ENCODE measurements at places on chromosomes 5 and 9.

- peak; percentile 20 for DNase-seq
These were observed 77.7 kb downstream of the DNAH5 start for GRCh38 chr5:13866792-13867191.

GRCh38 chr5:181114844-181115778 is 15.9 kb downstream of the OR2V1 start:
- no peak for DNase-seq

- no peak for DNase-seq
These were observed 42.9 kb downstream of the GLRA1 start for GRCh38 chr5:151881621-151882225.

GRCh38 chr5:168851902-168852321 is 272.7 kb upstream of the PANK3 start:
- peak; percentile 20 for DNase-seq

GRCh38 chr5:83555263-83555662 is 83.7 kb downstream of the VCAN start:
- DNase-seq: no peak

- DNase-seq: no peak
These were observed 61.8 kb downstream of the SPATA31C2 start for GRCh38 chr9:88076286-88077070.

DNA sequence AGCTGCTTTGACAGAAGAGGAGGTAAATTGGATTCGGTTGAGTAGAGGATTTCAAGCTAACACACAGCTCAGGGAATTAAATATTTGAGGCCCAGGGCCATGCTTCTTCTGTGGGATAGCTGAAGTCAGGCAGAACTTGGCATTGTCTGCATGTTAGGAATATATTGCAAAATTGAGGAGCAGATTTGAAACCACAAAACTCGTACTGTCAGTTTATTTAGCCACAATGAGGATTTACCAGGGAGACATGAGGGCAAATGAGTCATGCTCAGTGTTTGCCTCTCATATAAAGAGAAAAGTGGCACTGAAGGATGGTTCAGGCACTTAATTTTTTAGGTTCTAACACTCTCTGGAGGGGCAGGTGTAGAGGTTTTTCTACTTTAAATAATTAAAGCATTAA is 83.0 kb upstream of the PRLR start:
- DNase-seq: no peak

DNA sequence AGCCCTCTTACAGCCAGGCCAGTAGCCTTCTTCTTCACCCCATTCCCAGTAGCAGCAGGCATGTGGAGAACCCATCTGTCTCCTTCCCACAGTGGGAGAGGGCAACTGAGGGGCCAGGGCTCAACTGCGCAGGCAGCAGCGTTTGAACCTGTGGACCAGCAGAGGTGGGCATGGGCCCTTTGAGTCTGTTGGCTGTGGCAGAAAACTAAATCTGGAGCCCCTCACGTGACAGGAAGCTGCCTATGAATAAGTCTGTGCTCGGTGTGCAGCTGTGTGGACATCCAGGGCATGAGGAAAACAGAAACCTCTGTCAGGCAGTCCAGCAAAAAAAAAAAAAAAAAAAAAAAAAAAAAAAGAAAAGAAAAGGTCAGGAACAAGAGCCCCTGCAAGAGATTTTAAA is 189.2 kb upstream of the NR3C1 start:
- no peak for DNase-seq

- DNase-seq: no peak
These were observed 79.4 kb downstream of the NLN start for GRCh38 chr5:65801352-65801783.

DNA sequence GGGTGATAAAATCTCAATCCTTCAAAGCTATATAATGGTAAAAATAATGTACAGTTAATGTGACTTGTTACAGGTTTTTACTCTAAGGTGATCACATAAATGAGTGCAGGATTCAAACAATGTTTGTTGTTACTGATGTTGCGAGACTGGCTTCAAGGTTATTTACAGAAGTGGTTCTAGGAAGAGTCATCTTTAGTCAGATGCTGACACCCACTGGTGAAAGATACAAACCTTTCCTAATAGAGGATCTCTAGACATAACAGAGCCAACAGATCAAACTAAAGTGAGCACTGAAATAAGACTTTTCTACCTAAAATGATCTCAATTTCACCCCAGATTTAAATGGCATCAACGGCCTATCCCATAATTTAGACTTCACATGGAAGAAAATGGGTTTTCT is 20.2 kb downstream of the ARSB start:
- DNase-seq: no peak

DNA sequence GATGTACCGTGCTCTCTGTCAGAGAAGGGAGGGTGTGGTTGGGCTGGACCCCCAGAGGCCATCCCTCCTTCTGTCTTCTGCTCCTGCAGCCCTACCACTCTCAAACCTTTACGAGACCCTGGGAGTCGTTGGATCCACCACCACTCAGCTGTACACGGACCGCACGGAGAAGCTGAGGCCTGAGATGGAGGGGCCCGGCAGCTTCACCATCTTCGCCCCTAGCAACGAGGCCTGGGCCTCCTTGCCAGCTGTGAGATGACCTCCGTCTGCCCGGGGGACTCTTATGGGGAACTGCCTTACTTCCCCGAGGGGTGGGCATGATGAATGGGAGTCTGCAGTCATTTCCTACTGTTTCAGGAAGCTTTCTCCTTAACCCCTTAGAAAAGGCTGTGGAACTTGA is 17.5 kb downstream of the TGFBI start:
- no peak for DNase-seq

DNA sequence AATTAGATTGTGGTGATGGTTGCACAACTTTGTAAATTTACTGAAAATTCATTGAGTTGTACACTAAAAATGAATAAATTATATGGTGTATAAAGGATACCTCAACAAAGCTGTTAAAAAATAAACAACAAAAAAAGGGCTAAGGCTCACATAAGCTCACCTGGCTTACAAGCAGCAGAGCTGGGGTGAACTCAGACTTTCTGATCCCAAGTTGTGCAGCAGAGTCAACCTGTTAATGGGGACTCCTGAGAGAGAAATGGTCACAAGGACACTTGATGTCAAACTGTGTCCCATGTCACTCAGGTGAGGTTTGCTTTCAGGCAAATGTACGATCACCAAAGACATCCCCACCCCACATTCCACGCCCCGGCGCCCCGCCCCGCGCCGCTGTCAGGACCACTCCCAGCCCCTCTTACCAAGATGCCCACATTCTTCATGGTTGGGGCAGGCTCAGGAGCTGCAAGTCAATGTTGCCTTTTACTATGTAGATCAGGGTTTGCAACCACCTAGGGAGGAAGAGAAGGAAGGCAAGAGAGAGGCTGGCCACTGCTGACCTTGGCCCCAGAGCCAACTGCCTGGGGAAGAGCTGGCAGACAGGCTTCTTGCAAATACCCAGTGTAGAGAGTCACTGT is 22.4 kb upstream of the SLC36A1 start:
- no peak for DNase-seq

DNA sequence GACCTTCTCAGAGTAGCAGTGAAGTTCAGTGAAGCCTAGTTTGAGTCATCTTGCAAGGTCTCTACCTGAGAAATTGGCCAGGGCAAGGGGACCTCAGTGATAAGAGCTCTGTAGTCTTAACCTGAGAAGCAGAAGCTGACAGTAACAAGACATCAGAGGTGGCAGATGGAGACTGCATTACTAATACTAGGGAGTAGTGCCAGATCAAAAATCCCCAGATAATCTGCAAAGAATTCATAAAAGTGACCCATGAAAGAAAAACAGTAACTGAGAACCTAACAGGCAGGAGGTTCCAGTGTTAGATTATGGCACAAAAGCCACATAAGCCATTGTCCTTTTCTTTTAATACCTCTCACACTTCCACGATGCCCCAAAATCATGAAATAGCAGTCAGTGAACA is 175.5 kb downstream of the MUSK start:
- no peak for DNase-seq

- DNase-seq: no peak
These were observed 86.7 kb downstream of the SLC44A1 start for GRCh38 chr9:105331160-105331559.

GRCh38 chr5:52893105-52893504 is 96.0 kb upstream of the ITGA2 start:
- DNase-seq: no peak

- DNase-seq: no peak
These were observed 70.3 kb downstream of the ZNF366 start for GRCh38 chr5:72436796-72437471.

- no peak for DNase-seq
These were observed 3.2 kb downstream of the C1QTNF2 start for GRCh38 chr5:160367261-160367660.

DNA sequence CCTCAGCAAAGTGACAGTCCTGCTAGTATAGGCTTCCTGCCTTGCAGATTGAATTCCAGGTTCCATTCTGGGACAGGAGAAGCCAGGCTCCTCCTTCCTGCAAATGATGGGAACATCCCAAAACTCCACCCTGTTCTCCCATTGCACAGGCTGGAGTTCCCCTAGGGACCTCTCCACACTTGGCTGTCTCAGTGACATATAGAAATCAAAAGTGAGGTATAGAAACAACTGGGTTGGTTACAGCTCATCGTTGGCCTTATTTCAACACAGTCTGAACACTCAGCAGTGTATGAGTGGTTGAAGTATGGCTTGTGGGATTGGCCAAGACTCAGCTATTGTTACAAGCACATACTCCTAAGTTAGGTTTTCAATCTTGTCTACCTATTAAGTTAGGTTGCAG is 157.8 kb upstream of the FTMT start:
- no peak for DNase-seq

DNA sequence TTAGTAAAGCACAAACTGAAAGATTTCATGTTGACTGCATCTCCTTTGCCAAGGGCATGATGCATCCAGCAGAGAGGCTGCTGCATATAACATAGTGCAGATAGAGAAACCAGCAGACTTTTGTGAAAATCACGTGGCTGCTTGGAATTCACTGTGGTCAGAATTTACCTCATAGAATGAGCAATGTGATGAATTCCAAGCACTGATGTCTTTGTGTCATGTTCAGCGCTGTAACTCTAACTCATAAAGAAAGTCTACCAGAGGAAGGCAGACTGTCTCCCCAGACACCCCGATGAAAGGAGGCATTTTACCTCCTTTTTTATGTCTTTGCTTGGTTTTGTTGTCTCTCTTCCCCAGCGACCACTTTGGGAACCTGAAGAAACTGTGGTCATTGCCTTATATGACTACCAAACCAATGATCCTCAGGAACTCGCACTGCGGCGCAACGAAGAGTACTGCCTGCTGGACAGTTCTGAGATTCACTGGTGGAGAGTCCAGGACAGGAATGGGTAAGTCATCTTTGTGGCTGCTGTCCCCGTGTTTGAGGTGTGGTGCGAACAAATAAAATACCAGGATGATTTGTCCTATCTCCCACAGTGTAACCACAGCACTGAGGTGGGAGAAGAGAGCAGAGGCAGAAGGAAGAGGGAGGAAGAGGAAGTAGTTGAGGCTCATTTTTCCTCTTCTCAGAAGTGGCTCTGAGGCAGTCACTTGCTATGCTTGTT is 42.0 kb downstream of the ITK start:
- DNase-seq: no peak

- no peak for DNase-seq
These were observed 17.0 kb downstream of the NIPSNAP3B start for GRCh38 chr9:104780796-104781395.

GRCh38 chr5:150299571-150300327 is 3.0 kb downstream of the ARSI start:
- DNase-seq: no peak

DNA sequence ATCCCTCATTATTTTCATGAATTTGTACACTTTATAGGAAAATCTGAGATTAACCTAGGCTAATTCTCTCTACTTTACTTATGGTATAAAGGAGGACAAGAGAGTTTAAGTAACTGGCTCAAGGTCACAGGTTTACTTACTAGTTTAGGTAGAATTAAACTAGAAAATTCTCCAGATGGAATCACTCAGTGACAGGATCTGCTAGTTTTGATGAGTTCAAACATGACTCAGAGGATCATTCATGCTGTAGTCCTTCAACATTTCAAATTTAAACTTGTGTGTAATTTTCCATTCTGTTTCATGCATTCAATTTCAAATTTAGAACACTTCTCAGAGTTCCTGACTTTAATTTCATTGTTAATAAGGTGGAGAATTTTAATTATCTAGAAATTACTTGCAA is 485.7 kb upstream of the TUSC1 start:
- no peak for DNase-seq

- no peak for DNase-seq
These were observed 32.0 kb upstream of the ADAM19 start for GRCh38 chr5:157607371-157608161.

DNA sequence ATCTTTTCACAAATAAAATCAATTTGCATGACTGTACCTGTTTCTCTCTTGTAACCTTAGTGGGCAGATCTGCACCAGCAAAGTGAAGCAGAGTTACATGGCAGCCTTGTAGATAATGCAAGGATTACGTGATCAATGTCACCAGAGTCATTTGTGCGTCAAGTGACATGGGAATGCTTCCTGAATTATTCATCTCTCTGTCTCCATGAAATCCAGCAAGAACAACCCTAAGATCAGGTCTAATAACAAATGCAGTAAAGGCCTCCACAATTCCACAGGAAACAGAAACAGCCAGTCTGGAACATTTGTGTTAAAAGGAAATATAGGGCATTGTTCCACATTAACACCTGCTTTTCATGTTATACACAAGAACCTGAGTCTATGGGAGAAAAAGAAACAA is 7.8 kb downstream of the GZMA start:
- DNase-seq: no peak

GRCh38 chr5:31935496-31936369 is 238.4 kb downstream of the GOLPH3 start:
- no peak for DNase-seq

GRCh38 chr5:157571357-157571827 is 4.2 kb downstream of the ADAM19 start:
- DNase-seq: peak; percentile 24

DNA sequence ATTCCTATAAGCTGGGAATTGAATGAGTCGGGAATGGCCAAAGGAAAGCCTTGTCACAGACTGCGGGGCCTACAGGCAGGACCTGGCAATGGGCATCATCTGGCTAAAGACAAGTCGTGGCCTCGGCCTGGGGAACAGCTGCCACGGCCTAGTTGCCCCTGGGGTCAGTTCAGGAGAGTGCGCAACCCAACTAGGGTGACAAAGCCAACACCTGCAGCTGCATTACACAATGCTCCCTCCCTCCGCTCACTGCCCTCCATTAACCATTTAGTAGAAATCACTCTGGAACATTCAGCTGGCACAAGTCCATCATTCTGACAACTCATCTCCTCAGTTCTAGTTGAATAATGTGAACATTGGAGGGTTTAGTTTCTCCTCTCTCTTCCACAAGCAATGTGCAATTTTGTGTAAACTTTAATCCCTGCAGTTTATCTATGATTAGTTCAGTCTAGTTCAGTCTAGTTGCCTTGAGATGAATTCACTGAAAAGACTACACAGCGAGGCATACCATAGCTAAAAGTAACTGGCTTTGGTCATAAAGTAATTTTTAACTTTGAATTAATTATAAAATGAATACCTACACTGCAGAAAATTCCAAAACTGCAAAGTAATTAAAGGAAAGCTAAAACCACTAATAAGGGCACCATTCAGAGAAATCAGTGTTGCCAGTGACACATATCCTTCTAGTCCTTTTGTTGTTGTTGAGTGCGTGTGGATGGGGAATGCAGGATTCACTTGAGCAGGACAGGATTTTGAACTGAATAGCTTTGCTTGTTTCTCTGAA is 5.1 kb downstream of the GLDC start:
- DNase-seq: no peak
